ENCODE measurements at places on chromosomes 5 and 9. TPM values are rescaled to one million over a fixed set of nuclear protein-coding genes. Genes with fewer than 3 reads are reported as not detected.

Gene FRRS1L
- 5.9 TPM for total RNA-seq

Gene ADCY2
- total RNA-seq: 5.7 TPM

Gene FREM1
- 8.6 TPM for total RNA-seq

DNA sequence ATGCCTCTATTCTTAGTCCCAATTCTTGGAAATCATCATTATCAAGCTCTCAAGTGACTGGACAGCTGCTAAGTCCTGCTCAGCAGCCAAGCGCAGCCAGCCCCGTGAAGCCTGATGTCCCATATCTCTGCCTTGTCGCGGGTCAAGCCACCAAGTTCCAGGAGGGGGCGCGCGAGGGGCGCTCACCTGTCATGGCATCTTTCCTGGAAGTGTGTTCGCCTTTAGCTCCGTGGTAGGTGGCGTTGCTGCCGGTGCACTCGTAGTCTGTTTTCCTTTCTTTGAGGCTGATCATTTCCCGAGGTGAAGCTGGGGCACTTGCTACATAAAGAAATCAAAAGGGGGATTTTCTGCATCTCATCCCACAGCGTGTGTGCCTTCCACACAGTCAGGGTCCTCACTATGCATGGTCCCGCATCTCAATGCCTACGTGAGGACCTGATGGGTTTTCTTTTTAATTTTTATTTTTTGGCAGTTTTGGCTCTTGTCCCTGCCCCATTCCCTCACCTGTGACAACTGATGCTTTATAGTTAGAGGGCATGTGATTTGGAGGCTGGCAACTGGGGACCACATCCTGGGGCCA, 227.0 kb upstream of the DAP start:
- DNase-seq: peak; percentile 85

DNA sequence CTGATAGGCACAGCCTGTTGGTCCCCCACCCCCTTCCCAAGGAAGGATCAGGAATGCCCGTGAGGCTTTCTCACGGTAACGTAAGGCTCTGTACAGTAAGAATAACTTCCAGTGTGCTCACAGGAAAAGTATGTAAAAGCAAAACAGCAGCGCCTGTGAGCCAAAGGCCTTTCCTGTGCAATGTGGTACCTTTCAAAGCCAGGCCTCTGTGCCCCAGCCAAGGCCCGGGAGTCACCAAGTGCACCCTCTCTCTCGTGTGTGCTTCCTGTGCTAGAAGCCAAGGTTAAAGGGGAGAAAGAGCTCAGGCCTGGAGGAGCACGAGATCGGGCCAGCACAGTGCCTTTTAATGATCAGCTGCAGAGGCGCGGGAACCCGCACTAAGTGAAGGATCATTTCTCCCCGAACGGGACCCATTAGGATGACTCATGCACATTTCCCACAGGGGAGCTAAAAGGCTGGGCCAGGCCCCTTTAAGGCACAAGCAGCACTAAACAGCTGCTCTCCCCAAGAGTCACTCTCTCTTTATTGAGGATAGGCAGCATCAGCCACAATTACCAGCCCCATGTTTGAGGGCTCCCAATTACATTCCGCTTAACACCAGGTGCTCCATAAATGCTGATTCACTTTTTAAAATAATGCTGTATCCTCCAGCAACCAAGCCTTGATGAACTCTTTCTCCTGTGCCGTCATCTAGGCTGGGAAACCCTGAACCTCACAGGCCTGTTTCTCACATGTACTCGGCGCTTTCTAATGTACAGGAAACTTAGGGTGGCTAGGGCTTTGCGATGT, 42.8 kb downstream of the SHB start:
- DNase-seq: no peak
